ENCODE measurements at places on chromosomes 3 and 15.

DNA sequence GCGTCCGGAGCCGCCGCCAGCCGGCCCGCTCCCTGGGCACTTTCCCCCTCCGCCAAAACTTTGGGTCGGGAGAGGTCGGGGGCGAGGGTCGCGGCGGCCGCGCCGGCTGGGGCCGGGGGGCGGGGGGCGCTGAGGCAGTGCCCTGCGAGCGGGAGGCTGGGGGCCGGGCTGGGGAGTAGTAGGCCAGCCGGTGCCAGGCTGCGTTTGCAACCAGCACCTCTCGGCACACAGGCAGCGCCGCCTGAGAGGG is 452 bp downstream of the BBX start:
- DNase-seq, result no peak

GRCh38 chr3:152271501-152272236 is 2.9 kb downstream of the MBNL1 start:
- DNase-seq, result no peak

GRCh38 chr3:119628816-119629445 is 31.2 kb downstream of the PLA1A start:
- no peak for DNase-seq

GRCh38 chr3:17625133-17625532 is 117.3 kb downstream of the TBC1D5 start:
- DNase-seq, result no peak

DNA sequence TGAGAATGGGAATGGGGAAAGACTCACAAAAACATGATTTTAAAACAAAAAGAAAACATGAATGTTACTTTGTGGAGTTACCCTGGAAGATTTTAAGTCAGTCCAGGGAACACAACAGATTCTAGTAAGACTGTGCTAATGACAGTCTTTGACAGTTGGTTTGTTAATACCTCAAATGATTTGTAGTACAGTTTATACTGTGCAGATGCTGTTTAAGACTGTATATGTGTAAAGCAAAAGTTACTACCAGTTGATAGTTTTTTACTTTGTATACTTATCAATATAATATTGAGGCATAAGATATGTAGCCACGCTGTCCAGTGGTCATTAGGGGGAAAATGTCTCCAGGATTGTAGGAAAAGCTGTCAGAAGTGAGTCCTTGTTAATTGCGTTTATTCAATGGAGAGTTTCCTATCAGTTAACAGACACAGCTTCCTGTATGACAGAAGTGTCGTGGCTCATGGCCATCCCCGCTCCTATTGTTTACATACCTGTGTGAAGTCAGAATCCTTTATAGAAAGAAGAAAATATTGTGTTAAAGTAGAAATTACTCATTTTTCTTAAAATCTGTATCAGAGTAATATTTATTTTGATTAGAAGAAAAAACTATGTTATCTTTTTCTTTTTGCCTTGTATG is 36.0 kb downstream of the NKIRAS1 start:
- no peak for DNase-seq

GRCh38 chr15:38304481-38304880 is 51.8 kb downstream of the SPRED1 start:
- DNase-seq, result no peak

DNA sequence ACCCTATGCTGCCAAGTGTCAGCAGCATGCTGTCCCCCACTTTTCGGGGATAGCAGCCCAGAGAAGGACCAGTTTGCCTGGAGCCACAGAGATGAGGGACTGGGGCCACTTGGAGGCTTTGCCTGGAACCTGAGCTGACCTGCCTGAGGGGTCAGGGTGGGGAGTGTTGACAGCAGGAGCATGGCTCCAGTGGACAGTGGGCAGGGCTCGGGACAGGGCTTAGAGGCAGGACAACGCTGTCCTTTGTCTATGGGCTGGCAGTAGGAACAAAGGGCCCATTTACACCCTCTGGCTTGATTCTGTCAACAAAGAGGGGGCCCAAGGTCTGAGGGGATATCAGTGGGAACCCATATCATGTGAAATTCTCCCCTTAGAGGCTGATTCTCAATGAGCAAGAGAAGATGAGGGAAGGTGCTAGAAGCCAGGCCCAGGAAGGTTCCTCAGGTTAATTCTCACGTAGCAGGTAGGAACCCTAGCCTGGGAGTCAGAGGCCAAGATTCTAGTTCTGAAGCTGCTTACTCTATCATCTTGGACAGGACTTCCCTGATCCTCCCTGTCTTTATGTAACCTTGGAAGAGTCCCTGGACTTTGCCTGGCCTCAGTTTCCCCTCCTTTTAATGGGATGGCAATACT is 29.7 kb upstream of the HHATL start:
- no peak for DNase-seq

DNA sequence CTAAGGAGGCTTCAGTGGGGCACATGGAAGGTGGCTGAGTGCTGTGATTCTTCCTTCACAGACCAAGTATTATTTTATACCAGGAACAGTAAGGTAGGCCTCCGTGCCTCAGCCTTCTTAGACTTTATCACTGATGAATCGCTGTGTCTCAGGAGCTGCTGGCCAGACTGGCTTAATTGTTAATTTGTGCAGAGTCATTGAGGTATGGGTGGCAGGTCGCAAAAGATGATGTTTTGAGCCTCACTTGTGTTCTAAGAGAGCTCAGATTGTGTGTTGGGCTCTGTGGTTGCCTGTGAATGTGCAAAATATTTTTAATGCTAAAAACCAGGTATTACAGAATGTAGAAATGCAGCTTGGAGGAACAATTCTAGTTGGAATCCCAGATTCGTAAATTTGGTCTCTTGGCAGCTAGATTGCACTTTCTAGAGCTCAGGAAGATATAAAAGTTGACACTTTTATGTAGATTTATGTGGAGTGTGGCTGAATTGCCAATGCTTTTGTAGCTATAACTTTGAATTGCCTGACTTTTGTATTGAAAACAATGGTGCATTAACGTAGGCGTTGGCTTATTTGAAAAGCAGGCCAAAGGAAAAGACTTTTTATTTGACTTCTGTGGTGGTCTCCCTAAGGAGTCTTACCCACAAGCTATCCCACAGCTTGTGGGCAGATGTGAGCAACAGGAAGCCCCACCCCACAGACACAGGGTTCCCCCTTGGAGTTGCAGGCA is 53.4 kb downstream of the LARS2 start:
- DNase-seq, result peak; percentile 69

Measured in fibroblast of skin of abdomen (primary cell).